Breast epithelium (tissue), 4 donors: ENCODE measurements at places on chromosomes 4 and X. TPM values are rescaled to one million over a fixed set of nuclear protein-coding genes. Genes with fewer than 3 reads are reported as not detected.

DNA sequence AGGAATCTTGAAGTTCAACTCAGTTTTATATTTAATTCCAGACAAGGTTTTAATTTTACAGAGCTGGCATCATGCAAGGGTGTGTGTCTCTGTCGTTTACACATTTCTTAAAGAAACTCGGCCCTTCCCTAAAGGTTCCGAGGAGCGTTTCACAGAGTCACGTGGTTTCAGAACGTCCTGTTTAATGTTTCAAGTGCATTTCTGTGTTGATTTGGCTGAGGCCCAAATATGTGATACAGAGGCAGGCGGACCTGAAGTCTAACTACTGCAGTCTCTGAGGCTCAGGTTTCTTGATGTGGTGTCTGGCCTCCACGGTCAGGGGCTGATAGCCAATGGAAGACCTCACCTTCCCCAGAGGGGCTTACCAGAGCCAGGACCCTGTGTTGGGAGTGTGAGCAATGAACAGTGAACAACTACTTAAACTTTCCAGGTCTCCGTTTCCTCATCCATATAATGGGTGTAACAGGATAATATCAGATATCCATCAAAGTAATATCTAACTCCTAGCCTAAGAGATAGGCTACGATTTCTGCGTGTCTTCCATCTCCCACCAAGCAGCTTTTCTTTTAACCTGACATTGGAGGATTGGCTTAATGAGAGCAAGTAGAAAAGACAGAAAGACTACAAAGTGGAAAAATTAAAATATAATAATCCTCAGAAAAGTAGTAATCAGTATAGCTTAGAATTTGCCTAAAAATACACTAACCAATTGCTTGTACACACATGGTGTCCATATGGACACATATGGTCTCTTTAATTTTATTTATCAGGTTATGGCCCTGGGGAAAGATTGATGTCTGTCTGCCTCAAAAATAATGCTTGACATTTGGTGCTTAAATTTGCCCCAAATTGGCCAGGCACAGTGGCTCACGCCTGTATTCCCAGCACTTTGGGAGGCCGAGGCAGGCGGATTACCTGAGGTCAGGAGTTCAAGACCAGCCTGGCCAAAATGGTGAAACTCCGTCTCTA is 50.0 kb upstream of the TRIM2 start:
- H3K27me3 ChIP-seq = no peaks in the 10 kb centered on the region
- peak overlapping the region; percentile 63 for H3K4me3 ChIP-seq
- H3K36me3 ChIP-seq = no peaks in the 10 kb centered on the region
- DNase-seq = no peak

DNA sequence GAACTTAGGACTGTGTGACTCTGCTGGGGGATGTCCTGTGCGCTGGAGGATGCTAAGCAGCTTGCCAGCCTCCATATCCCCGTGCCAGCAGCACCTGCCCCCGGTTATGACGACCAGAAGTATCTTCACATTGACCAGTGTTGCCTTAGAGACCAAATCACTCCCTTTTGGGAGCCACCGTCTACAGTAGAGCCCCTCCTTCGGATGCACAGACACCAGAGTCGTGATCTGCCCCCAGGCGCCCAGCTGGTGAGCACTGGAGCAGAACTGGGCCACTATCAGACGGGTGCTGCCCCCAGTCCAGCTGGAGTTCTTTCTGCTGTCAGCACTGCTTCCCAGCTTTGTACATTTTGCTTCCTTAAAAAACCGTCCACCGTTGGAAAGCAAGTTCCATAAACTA is 30.0 kb upstream of the TADA2B start:
- H3K27me3 ChIP-seq = no peaks in the 10 kb centered on the region
- peaks cover 5% of the 10 kb centered on the region for H3K36me3 ChIP-seq
- no peaks in the 10 kb centered on the region for H3K4me1 ChIP-seq
- DNase-seq = no peak

DNA sequence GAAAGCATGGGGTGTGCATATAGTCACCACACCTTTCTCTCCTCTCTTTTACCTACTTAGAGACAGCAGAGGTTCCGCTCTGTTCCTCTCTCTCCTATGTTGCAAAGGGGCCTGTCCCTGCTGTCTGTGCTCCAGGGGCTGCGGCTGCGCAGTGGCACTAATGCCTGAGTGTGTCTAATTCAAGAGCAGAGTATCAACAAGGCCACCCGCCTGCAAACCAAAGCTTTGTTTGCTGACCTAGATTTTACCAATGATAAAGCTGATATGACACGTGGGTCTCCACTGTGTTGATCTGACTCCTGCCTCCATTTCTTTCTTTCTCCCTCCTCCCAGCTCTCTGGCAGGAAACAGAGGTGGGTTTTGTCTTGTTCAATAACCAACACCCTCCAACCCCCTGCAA is 74.9 kb downstream of the NSG1 start:
- no peaks in the 10 kb centered on the region for H3K27me3 ChIP-seq
- DNase-seq = peak; percentile 19
- H3K4me3 ChIP-seq = no peak overlapping the region
- no peaks in the 10 kb centered on the region for H3K4me1 ChIP-seq
- H3K27ac ChIP-seq = no peak overlapping the region

DNA sequence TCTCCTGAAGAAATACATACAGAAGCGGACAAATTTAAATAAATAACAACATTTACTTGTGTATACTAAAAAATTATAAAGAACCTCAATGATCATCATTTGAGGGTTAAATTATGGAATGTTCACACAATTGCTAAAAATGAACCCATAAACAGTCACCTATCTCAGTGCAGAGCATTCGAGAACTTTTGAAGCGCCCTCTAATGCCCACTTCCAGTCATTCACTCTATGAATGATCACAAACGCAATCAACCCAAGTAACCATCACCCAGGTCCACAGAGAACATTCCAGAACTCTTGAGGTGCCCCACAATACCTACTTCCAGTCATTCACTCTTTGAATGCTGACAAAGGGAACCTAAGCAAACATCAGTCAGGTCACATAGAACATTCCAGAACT is 103.5 kb upstream of the PLAC1 start:
- H3K4me1 ChIP-seq = no peaks in the 10 kb centered on the region
- H3K36me3 ChIP-seq = no peaks in the 10 kb centered on the region
- H3K27me3 ChIP-seq = no peaks in the 10 kb centered on the region
- H3K27ac ChIP-seq = no peak overlapping the region
- H3K4me3 ChIP-seq = no peak overlapping the region
- no peak for DNase-seq

- H3K27ac ChIP-seq = no peak overlapping the region
- no peak overlapping the region for H3K4me3 ChIP-seq
- no peaks in the 10 kb centered on the region for H3K36me3 ChIP-seq
- peaks cover 3% of the 10 kb centered on the region for H3K4me1 ChIP-seq
- no peaks in the 10 kb centered on the region for H3K27me3 ChIP-seq
Observed at GRCh38 chr4:158826057-158826456, 57.2 kb downstream of the FNIP2 start.

- no peaks in the 10 kb centered on the region for H3K27me3 ChIP-seq
- no peak for DNase-seq
- no peaks in the 10 kb centered on the region for H3K4me1 ChIP-seq
- H3K27ac ChIP-seq = no peak overlapping the region
- H3K36me3 ChIP-seq = no peaks in the 10 kb centered on the region
Observed at GRCh38 chr4:182862141-182862875, 54.9 kb downstream of the DCTD start.

- H3K27ac ChIP-seq = no peak overlapping the region
- no peak for DNase-seq
- H3K4me3 ChIP-seq = no peak overlapping the region
- H3K36me3 ChIP-seq = no peaks in the 10 kb centered on the region
- H3K27me3 ChIP-seq = no peaks in the 10 kb centered on the region
- no peaks in the 10 kb centered on the region for H3K4me1 ChIP-seq
Observed at GRCh38 chrX:124720532-124720931, 374.2 kb downstream of the SH2D1A start.

GRCh38 chrX:639151-639550 is 8.6 kb downstream of the SHOX start:
- no peak overlapping the region for H3K4me3 ChIP-seq
- H3K27ac ChIP-seq = no peak overlapping the region
- H3K36me3 ChIP-seq = no peaks in the 10 kb centered on the region
- H3K27me3 ChIP-seq = no peaks in the 10 kb centered on the region

DNA sequence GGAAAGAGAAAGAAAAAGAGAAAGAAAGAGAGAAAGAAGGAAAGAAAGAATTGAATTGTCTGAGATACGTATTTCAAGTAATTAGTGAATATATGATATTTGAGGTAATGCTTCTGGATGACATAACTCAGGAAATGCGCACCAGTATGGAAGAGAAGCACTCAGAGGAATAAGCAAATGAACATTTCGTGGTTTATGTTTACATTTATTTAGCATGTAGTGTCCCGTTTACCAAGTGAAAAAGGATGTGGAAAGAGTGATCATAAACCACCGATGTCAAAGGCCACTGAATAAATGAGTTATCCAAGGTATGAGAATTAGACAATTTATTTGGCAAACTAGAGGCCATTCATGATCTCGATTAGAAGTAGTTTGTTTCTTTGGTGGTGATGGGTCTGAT is 200.4 kb downstream of the ARAP2 start:
- no peak overlapping the region for H3K27ac ChIP-seq
- no peaks in the 10 kb centered on the region for H3K36me3 ChIP-seq
- no peaks in the 10 kb centered on the region for H3K27me3 ChIP-seq
- no peak overlapping the region for H3K4me3 ChIP-seq
- no peaks in the 10 kb centered on the region for H3K4me1 ChIP-seq
- no peak for DNase-seq

GRCh38 chrX:149433051-149433450 is 72.1 kb downstream of the IDS start:
- H3K27ac ChIP-seq = no peak overlapping the region
- no peak overlapping the region for H3K4me3 ChIP-seq
- DNase-seq = no peak
- H3K36me3 ChIP-seq = no peaks in the 10 kb centered on the region

DNA sequence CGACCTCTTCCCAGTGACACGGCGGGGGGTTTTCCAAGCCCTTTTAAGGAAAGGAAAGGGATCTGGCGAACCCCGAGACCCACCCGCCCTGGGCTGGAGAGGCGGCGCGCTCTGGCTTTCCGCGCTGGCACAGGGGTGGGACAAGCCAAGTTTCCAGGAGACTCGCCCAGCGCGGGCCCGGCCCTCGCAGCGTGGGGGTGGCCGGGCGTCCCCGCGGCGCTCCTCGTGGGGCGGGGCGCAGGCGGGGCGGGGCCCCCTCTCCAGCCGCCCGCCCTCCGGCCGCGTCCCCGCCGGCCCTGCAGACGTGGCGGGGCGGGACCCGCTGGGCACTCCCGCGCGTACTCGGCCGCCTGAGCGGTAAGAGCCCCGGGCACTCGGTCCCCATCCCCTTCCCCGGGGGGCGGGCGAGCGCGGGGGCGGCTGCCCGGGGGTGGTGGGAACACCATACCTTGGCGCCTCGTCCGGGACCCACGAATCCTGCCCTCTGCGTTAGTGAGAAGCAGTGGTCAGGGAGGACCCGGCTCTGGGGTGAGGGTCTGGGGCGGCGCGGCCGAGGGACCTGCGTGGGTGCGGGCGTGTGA is at the start of gene FAM114A1:
Gene FAM114A1 (plus strand): TSS at position 329 of the 581 bp plus-strand sequence. CDS start 10,273 bp downstream, outside the sequence.
- no peaks in the 10 kb centered on the region for H3K27me3 ChIP-seq
- no peaks in the 10 kb centered on the region for H3K36me3 ChIP-seq
- DNase-seq = peak; percentile 51

- no peaks in the 10 kb centered on the region for H3K4me1 ChIP-seq
- DNase-seq = no peak
- H3K4me3 ChIP-seq = no peak overlapping the region
- no peaks in the 10 kb centered on the region for H3K27me3 ChIP-seq
- no peak overlapping the region for H3K27ac ChIP-seq
Observed at GRCh38 chr4:118923891-118924290, 35.2 kb downstream of the SYNPO2 start.

- peak overlapping the region; percentile 82 for H3K27ac ChIP-seq
- no peaks in the 10 kb centered on the region for H3K36me3 ChIP-seq
- H3K27me3 ChIP-seq = no peaks in the 10 kb centered on the region
- H3K4me1 ChIP-seq = peaks cover 15% of the 10 kb centered on the region
- H3K4me3 ChIP-seq = no peak overlapping the region
- DNase-seq = no peak
Observed at GRCh38 chr4:76201276-76201675, 12.3 kb downstream of the SCARB2 start.

DNA sequence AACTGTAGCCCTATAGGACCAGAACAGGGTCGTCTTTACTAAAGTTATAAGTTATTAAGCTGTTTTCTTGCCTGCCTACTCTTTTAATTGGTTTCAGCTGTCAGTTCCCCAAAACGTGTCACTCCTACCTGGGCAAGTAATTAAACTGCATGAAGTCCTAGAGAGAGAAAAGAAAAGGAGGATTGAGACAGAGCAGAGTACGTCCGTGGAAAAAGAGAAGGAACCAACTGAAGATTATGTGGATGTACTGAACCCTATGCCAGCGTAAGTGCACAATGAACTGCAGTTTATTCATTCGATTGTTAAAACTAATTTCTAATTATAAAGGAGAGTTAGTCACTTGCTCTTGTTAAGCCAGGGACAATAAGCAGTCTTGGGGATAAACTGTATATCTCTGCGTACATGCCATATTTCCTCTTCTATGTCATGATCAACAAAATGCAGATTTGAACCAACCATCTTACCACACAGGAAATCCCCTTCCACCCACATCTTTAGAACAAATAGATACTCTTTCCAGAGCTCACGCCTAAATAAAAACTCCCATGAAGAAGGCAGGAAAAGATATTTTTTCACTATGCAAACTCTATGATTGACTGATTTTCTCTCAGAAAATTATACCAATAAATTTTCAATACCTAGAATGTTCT is 22.8 kb downstream of the STAP1 start:
- no peak for DNase-seq
- H3K4me1 ChIP-seq = no peaks in the 10 kb centered on the region
- H3K27me3 ChIP-seq = no peaks in the 10 kb centered on the region

DNA sequence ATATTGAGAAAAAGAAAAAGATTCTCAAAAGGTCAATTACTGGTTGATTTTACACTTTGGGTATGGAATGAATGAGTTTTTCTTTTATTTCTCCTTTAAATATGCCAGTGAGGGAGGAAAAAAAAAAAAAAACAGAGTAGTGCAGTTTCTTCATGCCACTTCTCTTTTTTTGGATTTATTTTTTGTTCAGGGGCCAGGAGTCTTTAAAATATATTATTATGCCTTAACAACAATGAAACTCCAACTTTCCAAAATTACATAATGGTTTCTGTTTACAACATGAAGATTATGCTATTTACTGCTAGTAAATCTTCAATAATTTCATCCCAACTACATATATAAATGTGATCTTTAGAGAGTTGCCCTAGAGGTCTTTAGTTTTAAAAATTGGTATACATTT is 31.9 kb downstream of the DTHD1 start:
- DNase-seq = no peak
- H3K4me3 ChIP-seq = no peak overlapping the region
- no peaks in the 10 kb centered on the region for H3K27me3 ChIP-seq
- no peaks in the 10 kb centered on the region for H3K4me1 ChIP-seq
- no peaks in the 10 kb centered on the region for H3K36me3 ChIP-seq

GRCh38 chrX:129790146-129790545 is 10.4 kb downstream of the SASH3 start:
- no peak overlapping the region for H3K4me3 ChIP-seq
- H3K4me1 ChIP-seq = no peaks in the 10 kb centered on the region
- H3K27ac ChIP-seq = no peak overlapping the region
- no peak for DNase-seq
- H3K36me3 ChIP-seq = no peaks in the 10 kb centered on the region
- H3K27me3 ChIP-seq = no peaks in the 10 kb centered on the region

The SMIM10 gene
- 2.3 TPM for total RNA-seq

The ARR3 gene
- total RNA-seq = not detected

The MAGEB6 gene
- total RNA-seq = not detected

The UGT8 gene
- total RNA-seq = 14.9 TPM

The CXCL1 gene
- 17.7 TPM for total RNA-seq

The BEND2 gene
- not detected for total RNA-seq

The CEP135 gene
- 8.5 TPM for total RNA-seq

The TMEM31 gene
- not detected for total RNA-seq
